ENCODE measurements at places on chromosomes 16 and 17. TPM values are rescaled to one million over a fixed set of nuclear protein-coding genes. Genes with fewer than 3 reads are reported as not detected.

GRCh38 chr17:28306954-28307401 lies 12.0 kb upstream of the TMEM97 start:
- no peak for DNase-seq

GRCh38 chr17:66025551-66025950 lies 166.4 kb downstream of the CEP112 start:
- no peak for DNase-seq

- DNase-seq: no peak
These were observed 267.1 kb downstream of the SOX9 start for GRCh38 chr17:72387969-72388368.

- DNase-seq: no peak
These were observed 4.3 kb downstream of the CETP start for GRCh38 chr16:56966093-56966475.

DNA sequence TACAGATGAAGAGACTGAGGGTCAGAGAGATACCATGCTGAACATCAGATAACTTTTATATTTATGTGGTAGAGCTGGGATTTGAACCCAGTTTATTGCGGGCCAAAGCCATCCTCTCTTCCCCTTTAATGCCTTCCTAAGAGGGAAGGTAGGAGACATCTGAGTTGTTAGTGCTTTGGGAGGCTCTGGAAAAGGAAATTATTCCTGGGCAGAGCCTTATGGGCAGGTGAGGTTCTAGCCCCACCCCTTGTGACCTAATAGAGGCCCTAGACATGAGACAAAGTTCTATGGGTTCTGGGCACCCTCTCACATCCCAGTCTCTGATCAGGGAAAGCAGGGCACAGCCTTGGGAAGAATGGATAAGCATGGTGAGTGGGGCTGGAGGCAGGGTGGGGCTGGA lies at the start of gene C17orf50:
Gene C17orf50, plus strand, starts transcription at position 301 of the 400 bp plus-strand sequence. Its CDS starts 55 bp downstream, at position 356.
- no peak for DNase-seq

DNA sequence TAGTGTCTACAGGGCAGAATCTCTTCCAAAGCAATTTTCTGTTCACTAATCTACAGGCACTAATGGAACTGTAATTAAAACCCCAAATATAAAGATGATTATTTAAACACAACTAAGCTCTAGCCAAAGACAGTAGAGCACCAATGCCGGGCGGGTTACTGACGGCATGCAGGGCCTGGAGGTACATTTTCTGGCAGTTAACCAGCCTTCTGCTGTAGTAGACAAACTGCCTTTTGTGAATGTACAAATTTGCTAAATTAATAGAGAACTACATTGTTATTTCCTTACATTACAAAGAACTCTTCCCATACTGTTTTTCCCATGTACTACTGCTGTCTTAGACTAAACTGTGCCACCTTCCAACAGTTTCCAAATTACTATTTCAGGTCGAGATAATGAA lies 107.8 kb downstream of the TRIM37 start:
- no peak for DNase-seq

DNA sequence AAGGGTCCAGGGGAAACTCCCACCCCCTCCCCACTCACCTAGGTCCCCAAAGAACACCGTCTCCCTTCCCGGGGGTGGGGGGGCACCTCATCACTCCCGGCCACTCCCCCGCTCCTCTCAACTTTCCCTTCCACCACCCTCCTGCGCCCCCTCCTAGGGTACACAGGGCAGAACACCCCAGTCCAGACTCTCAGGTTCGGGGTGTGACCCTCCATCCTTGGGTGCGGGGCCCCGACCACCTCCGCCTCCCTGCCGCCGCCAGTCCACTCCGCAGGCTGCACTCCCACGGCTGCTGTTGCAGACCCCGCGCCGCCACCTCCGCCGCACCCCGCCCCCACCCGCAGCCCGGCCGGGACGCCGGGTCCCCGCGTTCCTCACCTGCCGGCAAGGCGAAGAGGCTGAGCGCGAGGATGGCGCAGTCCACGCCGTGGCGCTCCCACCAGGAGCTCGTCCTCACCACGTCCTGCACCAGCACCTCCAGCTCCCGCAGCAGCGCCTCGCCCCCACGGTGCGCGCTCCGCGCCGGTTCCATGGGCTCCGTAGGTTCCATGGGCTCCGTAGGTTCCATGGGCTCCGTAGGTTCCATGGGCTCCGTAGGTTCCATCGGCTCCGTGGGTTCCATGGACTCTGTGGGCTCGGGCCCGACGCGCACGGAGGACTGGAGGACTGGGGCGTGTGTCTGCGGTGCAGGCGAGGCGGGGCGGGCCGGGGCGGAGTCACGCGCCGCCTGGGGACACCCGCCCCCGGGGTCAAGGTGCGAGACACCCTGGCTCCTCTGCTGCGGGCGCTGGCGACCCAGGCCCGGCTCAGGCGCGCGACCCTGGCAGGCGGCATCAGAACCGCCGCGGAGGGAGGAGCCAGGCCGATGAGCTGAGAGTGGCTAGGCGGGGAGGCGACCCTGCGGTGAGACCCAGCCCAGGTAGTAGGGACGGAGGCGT lies at the start of gene FADS6:
Gene FADS6, minus strand, starts transcription at position 660 of the 938 bp plus-strand sequence. Its CDS starts 38 bp downstream, at position 622.
- DNase-seq: no peak

DNA sequence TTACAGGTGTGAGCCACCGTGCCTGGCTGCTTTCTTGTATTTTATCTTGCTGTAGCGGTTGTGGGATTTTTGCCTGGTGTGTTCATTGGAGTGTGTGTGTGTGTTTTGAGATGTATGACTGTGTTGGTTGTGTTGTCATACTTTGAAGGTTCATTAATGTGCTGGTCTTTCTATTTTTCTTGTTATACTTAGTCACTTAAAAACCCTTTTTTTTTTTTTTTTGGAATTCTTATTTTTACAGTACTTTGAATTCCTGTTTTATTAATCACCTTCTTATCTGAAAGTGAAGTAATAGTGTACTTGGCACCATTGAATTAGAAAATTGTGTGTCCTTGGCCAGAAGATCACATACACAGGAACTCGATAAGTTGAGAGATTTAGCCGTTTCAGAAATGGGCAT lies 30.2 kb downstream of the TENT4B start:
- DNase-seq: peak; percentile 94

GRCh38 chr17:19945009-19945626 lies 32.5 kb downstream of the AKAP10 start:
- DNase-seq: no peak

DNA sequence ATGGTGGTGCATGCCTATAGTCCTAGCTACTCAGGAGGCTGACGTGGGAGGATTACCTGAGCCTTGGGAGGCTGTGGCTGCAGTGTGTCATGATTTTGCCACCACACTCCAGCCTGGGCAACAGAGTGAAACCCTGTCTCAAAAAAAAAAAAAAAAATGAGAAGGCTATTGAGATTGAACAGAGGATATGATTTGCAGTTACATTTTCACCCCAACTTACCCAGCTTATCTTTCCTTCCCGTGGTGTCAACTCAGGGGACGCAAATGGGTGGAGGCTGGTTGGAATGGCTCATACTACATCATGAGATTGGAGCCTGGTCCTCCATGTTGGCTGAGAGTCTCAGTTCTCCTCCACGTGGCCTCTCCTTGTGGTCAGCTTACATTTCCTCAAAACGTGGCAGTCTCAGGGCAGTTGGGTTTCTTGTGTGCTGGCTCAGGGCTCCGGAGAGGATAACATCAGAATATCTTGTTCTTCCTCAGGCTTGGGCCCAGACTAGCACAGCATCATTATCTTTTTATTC lies 17.2 kb upstream of the NSMCE1 start:
- DNase-seq: no peak

DNA sequence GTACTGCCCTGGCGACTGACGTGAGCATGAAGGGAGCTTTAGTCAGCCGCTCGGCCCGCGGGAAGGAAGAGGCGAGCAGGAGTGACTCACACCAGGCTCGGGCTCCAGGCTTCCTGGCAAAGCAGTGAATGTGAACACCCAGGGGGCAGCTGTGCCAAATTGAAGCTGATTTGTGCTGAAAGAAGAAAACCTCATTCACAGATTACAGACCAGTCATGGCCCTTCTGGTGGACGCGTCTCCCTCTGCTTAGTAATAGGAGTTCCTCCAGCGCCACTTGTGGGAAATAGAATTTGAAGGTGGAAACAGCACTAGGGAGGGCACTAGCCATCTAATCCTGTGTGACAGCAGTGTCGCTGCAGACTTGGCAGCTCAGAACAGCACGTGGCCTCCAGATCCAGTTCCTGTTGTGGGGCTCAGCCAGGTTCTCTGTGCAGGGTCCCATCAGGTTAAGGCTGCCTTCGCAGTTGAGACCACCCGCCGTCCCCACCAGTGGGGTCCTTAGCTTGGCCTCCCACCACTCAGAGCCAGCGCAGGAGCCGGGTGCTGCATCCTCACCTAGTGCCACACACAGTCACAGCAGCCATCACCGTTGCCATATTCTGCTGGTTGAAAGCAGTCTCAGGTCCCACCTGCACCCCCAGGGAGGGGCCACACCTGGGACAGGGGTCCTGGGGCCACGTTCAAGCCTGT lies 164.5 kb upstream of the CHMP6 start:
- DNase-seq: peak; percentile 98

- DNase-seq: no peak
These were observed 25.4 kb downstream of the NGFR start for GRCh38 chr17:49520386-49521087.

DNA sequence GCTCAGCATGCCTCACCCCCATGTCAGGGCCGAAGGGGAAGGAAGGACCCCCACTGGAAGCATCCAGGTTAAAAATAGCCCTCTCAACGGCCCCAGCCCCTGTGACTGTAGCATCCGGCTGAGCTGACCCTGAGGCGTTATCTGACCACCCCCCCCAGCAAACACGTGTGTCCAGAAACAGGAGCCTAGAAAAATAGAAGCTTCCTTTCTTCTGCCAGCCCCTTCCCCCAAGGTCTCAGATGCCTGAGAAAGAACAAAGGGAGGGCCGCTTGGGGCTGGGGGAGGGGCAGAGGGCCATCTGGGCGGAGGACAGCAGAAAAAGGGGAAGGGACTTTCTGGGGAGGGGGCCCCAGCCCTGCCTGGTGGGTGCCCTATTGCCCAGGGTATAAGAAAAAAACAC lies 55.8 kb downstream of the ACTG1 start:
- DNase-seq: no peak

- DNase-seq: no peak
These were observed 254.4 kb upstream of the PMFBP1 start for GRCh38 chr16:72426386-72426785.

GRCh38 chr16:48860341-48860740 lies 250.4 kb upstream of the N4BP1 start:
- no peak for DNase-seq

DNA sequence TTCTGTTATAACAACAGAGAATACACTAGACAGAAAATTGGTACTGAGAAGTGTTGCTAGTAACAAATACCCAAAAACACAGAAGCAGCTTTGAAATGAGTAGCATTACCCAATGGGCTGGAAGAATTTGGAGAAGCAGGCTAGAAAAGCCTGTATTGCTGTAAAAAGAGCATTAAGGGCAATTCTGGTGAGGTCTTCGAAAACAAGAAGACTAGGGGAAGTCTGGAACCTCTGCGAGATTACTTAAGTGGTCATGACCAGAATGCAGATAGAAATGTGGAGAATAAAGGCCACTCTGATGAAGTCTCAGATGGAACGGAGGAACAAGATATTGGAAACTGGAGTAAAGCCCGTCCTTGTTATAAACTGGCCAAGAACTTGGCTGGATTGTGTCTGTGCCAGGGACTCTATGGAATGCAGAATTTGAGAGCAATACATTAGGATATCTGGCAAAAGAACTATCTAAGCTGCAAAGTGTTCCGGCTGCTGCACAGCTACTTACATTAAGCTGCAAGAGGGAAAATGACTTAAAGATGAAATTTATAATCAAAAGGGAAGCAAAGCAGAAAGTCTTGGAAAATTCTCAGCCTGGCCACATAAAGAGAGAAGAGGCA lies 44.9 kb upstream of the PEMT start:
- peak; percentile 7 for DNase-seq

GRCh38 chr17:75762513-75763268 lies 2.3 kb downstream of the GALK1 start:
- no peak for DNase-seq

- DNase-seq: peak; percentile 24
These were observed 743 bp downstream of the SHCBP1 start for GRCh38 chr16:46620266-46621005.

DNA sequence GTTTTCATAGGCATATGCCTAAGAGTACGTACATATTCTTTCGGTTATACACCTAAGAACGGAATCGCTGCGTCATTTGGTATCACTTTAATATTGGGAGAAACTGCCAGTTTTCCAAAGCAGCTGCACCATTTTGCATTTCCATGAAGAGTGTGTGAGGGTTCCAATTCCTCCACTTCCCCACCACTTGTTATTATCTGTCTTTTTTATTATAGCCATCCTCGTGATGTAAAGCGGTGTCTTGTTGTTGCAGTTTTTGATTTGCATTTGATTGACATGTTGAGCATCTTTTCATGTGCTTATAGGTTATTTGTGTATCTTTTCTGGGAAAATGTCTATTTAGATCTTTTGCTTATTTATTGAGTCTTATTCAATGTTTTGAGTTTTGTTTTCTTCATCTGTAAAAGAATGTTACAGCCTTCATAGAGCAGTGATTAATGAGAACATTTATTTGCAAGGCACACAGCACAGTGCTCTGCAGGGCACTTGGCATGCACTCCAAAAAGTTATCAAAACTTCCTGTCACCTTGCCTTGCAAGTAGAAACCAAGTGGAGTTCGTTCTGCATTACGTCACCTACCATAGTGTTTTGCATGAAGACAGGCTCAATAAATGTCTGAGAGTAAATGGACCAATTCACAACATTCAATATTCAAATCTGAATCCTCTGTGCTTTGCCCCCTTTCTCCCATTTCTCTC lies 26.6 kb upstream of the ST6GALNAC1 start:
- DNase-seq: no peak

- DNase-seq: peak; percentile 38
These were observed 7.1 kb downstream of the HAS3 start for GRCh38 chr16:69112285-69113129.

The SENP3 gene
- 65.5 TPM for total RNA-seq

The CA4 gene
- total RNA-seq: not detected

The CALB2 gene
- 1.3 TPM for total RNA-seq

The NKD1 gene
- under 0.01 TPM for total RNA-seq

Data from fibroblast of lung (primary cell).